ENCODE measurements at places on chromosomes 16 and 17.
A peak's percentile ranks its signal among the peaks of the same experiment; 100 is the strongest.

DNA sequence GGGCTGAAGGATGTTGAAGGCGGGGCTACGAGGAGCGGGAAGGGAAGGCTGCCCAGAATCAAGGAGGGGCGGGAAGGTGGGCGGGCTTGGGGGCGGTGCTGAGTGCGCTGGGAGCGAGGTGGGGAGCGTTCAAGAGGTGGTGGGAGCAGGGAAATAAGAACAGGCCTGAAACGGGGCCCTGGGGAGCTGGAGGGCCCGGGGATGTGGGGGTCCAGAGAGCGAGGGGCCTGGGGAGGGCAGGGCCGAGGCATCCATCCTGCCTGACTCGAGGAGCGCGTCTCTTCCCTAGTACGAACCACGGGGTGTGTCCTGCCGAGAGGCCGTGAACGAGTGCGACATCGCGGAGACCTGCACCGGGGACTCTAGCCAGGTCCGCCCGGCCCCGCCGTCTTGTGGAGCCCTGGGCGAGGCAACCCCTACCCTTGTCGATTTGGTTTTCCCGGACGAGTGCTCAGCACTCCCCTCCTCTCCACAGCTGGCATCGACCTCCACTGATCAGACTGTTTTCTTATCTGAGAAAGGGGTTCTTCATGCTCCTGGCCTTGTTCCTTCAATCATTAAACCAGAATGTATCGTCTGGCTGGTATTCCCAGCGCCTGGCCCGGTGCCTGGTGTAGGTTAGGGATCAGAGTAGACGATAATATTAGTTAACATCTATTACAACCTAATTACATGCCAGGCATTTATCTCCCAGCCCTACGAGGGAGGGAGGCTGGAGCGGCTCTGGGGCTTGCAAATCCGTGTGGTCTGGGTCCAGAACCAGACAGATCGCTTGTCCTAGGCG is 17.2 kb downstream of the ADAM11 start:
- DNase-seq = no peak

DNA sequence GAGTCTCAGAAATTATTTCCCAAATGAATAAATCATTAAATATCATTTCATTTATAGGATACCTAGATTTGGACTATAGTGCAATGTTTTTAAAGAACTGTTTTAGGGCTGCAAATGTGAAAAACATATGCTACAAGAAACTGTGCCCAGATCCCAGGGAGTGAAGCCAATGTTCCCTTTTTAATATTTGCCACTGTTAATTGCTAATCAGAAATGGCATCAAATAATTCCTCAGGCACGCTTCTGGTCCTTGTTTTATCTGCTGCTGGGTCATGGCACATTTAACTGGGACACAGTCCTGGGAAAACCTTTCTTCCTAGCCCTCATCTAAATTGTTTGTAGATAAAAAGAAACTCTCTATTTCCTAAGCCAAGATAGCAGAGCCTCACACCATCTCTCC is 79.3 kb upstream of the CNTNAP4 start:
- no peak for DNase-seq

- peak; percentile 77 for DNase-seq
Measured at GRCh38 chr17:77465358-77466041, 324.7 kb downstream of the SEC14L1 start.

- no peak for DNase-seq
Measured at GRCh38 chr17:40534371-40535189, 30.7 kb downstream of the CCR7 start.

- no peak for DNase-seq
Measured at GRCh38 chr17:65483438-65483837, 78.0 kb downstream of the AXIN2 start.

- no peak for DNase-seq
Measured at GRCh38 chr17:71316176-71316897, 804.5 kb upstream of the SOX9 start.

DNA sequence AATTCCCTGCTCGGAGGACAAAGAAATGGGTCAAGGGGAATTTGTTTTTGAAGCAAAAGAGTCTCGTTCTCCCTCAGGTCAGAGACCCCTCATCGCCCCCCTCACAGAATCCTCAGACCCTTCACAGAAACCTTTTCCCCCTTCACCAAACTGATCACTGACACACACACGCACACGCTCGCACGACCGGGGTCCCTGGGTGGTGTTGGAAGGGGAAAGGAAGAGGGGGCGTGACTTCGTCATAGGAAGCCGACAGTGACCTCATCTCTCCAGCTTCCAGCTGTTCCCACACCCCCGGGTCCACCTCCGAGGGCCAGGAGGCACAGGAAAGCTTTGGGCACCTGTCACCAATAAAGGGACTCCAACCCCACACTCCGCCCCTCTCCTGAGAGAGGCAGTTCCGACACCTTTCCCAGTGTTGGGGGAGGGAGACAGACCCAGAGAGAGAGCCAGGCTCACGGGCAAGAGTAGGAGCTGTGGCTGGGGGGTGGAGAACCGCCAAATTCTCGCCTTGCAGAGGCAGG is 1.2 kb downstream of the ASGR1 start:
- no peak for DNase-seq

- no peak for DNase-seq
Measured at GRCh38 chr17:50127697-50128361, 2.1 kb downstream of the SAMD14 start.

DNA sequence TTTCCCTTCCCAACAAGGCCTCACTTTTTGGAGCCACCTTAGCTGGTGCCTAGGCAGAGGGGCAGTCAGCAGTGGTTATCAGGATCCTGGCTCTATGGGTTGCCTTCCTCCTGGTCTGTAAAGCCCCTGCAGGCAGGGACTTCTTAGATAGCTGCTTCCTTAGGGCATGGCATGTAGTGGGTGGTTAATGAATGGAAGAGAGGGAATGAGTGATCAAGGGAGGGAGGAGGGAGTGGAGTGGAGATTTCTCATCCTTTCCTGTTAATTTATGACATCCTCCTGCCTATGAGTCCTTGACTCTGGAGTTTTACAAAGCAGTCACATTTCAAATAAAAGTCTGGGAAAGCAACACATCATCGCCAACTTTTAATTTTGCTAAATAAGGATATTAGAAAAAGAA is 40.7 kb downstream of the SNX20 start:
- no peak for DNase-seq

GRCh38 chr17:59488805-59489204 is 76.6 kb upstream of the DHX40 start:
- no peak for DNase-seq

DNA sequence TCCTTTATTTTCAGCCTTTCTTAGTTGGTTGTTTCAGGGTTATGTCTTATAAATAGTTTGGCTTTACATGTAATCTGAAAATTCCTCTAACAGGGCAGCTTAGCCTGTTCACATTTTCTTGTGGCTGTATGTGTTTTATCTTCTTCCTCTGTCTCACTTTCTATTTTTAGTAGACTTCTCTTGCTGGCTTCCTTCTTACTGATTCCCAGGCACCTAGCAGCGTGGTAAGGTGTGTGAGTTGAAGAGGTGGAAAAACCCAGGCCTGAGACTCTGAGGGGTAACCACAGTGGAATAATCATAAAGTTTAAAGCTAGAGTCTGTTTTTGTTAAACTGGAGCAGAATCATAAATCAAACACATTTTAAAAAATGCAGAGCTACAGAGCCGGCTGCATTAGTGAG is 190.9 kb downstream of the LGALS9B start:
- DNase-seq = no peak

GRCh38 chr16:67504031-67505021 is 21.0 kb upstream of the AGRP start:
- DNase-seq = peak; percentile 28

GRCh38 chr17:49146620-49147306 is 14.2 kb downstream of the B4GALNT2 start:
- DNase-seq = no peak

- no peak for DNase-seq
Measured at GRCh38 chr17:3927628-3928340, 11.5 kb upstream of the P2RX1 start.

- no peak for DNase-seq
Measured at GRCh38 chr16:50338371-50339231, 30.2 kb downstream of the BRD7 start.

- DNase-seq = no peak
Measured at GRCh38 chr17:9845306-9845705, 19.6 kb downstream of the GLP2R start.

Measured in activated CD4-positive, alpha-beta T cell treated with anti-CD3 and anti-CD28 coated beads, Interleukin-2, amount 50 U/mL, for 4 hours (primary cell).